Activated CD4-positive, alpha-beta T cell treated with anti-CD3 and anti-CD28 coated beads, Interleukin-2, amount 50 U/mL, for 24 hours (primary cell): ENCODE measurements at places on chromosomes 13 and 19.

- no peak for DNase-seq
Observed at GRCh38 chr13:64640002-64640401, 2590.1 kb downstream of the PCDH9 start.

DNA sequence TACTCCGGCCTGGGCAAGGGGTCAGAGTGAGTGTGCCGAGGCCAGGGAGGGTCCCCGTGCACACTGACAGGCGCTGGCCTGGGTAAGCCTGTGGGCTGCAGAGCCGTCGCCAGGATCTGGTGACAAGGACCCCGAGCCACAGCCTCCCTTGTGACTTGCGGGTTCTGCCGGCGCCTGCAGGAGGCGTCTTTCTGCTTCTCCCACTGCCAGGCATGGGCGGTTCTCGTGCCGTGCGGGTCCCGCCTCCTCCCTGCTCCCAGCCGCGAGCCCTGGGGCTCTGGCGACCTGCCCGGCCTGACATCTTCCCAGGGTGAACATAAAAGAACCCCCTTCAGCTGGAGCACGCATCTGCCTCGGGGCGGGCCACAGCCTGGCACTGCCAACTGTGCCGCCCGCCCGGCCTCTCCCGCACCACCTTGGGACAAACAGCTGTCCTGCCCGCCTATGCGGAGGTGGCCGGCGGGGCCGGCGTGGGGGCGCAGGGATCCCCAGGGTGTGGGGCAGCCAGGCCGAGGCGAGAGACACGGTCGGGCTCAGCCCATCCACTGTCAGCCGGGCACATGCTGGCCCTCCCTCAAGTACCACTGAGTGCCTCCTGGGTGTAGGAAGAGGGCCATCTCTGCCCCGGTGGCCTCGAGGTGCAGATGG is 1.5 kb upstream of the HCN2 start:
- DNase-seq, result no peak

DNA sequence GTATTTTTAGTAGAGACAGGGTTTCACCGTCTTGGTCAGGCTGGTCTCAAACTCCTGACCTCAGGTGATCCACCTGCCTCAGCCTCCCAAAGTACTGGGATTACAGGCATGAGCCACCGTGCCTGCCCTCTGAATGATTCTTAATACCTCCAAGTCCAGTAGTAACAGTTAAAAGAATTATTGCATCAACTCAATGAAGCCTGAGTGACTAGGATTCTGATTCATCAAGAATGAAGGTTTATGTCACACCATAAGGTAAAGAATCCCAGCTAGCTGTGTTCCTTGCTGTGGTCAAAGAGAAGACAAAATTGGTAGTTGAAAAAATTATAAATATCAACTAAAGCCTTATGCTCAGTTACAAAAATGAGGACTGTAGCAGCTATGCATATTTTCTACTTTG is 81.2 kb upstream of the ABCC4 start:
- DNase-seq, result no peak

DNA sequence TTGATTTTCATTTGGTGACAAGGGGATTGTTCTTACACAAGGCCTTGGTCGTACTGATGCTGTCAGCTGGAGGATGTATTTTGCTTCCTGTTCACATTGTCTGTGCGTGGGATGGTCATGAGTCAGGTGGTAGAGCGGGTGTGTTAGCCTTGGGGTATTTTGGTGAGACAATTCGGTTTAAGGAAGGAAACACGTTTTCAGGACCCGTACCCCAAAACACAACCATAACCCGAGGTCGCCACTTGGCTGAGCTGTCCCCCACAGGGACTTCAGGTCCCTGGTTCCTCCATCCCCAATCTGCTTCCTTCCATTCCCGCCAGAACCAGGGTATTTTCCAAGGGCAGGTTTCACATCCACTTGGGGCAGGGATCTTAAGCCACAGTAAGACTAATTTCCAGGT is 15.0 kb downstream of the MYO9B start:
- DNase-seq, result no peak

DNA sequence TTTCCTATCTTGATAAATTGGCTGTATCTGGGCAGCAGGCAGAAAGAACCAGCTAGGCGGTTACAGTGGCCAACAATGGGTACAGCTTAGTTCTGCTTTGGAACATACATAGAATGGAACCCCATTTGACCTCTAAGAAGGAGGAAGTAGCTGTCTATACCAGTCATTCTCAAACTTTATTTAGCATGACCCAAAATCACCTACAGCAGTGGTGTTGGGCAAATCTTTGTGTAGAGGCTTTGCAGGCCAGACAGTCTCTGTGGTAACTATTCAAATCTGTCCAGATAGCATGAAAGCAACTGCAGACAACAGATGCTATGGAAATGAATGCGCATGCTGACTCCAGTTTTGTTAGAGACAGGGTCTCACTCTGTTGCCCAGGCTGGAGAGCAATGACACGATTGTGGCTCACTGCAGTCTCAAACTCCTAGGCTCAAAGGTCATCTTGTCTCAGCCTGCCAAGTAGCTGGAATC is 12.0 kb upstream of the KCNC3 start:
- no peak for DNase-seq

GRCh38 chr13:95039415-95039814 is 261.8 kb downstream of the ABCC4 start:
- DNase-seq, result no peak
